ENCODE measurements at places on chromosomes 3 and 15.

DNA sequence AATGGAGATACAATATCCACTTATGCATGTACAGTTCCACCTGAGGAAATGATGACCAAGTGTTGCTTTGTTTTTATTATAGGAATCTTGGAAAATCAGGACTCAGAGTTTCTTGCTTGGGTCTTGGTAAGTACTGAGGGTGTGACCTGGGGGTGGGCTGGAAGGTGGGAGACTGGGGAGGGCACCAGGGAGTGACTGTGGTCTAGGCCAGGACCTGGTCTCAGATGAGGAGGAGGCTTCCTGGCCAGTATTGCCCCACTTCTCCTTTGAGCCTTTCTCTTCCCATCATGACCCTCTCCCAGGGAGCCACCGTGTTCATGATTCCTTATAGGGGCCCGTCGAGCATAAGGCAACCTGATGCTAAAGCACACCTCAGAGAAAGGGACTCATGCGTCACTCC is 133.4 kb downstream of the SSR3 start:
- H3K27me3 ChIP-seq: no peaks in the 10 kb centered on the region
- no peak for DNase-seq
- no peaks in the 10 kb centered on the region for H3K36me3 ChIP-seq
- no peak overlapping the region for H3K4me3 ChIP-seq

GRCh38 chr15:45391746-45392583 is 13.6 kb upstream of the GATM start:
- H3K4me3 ChIP-seq: no peak overlapping the region
- peaks cover 5% of the 10 kb centered on the region for H3K4me1 ChIP-seq
- H3K27ac ChIP-seq: no peak overlapping the region

DNA sequence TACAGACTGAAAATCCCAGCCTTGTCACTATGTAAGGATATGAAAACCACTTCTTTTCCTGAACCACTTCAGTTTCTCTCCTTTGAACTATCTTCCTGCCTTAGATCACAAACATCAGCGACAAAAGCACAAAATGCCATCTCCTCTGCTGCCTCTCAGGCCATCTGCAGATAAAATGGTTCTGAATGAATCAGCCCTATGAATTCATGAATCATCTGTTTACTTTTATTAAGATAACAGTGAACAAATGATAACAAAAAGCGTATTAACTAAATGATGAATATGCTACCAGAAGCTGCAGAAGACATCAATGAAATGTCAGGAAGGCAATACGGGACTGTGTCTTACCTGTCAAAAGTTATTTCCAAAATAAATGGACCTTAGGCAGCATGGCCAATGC is 928.1 kb downstream of the ROBO1 start:
- DNase-seq: no peak
- H3K27me3 ChIP-seq: no peaks in the 10 kb centered on the region
- H3K27ac ChIP-seq: no peak overlapping the region

- peaks cover 4% of the 10 kb centered on the region for H3K36me3 ChIP-seq
- DNase-seq: no peak
- H3K27me3 ChIP-seq: no peaks in the 10 kb centered on the region
- H3K27ac ChIP-seq: no peak overlapping the region
- H3K4me1 ChIP-seq: no peaks in the 10 kb centered on the region
Observed at GRCh38 chr3:47650294-47650693, 71.6 kb upstream of the CSPG5 start.

- peaks cover 8% of the 10 kb centered on the region for H3K4me1 ChIP-seq
- no peak for DNase-seq
- H3K27ac ChIP-seq: no peak overlapping the region
- no peaks in the 10 kb centered on the region for H3K27me3 ChIP-seq
Observed at GRCh38 chr3:195540027-195540426, 3.1 kb downstream of the PPP1R2 start.

DNA sequence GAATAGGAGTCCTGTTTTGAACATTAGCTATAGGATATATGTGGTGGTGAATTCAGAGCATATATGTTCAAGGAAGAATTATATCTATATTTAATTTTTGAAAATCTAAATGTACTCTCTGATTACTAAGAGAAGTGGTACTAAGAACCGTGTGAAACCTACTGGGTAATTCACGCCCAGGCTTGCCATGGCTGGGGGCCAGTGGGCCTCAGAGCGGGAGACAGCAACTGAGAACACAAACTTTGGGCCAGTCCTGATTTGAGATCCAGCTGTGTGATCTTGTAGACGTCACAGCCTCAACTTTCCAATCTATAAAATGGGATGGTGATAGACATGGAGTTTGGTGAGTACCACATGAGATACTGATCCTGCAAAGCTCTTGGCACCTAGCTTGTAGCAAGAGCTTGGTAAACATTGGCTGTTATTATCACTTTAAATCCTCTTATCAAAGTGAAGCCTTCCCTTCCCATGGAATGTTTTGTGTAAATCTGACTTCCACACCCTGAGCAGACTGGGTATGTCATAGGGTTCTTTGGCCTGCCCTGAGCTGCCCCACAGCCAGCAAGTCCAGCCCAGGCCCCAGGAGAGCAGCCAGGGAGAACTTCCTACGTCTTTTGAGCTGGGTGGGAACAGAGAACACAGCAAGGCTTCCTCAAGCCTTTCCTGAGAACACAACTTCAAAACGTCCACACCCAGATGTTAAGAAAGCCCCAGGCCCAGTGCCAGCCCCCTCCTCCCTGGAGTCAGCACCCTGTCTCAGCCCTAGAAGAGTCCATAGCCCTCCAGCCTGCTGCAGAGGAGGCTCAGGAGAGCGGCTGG is 8.2 kb upstream of the PAQR5 start:
- H3K36me3 ChIP-seq: no peaks in the 10 kb centered on the region
- DNase-seq: no peak
- peaks cover 35% of the 10 kb centered on the region for H3K4me1 ChIP-seq
- no peak overlapping the region for H3K4me3 ChIP-seq
- H3K27ac ChIP-seq: peak overlapping the region; percentile 29

Data from kidney (tissue), 22 donors.